Dermis blood vessel endothelial cell (primary cell): ENCODE measurements at places on chromosomes 12 and 14. TPM values are rescaled to one million over a fixed set of nuclear protein-coding genes. Genes with fewer than 3 reads are reported as not detected.

GRCh38 chr14:91366749-91367148 lies 50.9 kb downstream of the CCDC88C start:
- DNase-seq = no peak

- DNase-seq = no peak
These were observed 32.7 kb downstream of the CACNA2D4 start for GRCh38 chr12:1885599-1886245.

DNAAF2 gene
- 9.8 and 12.3 TPM in 2 replicates for total RNA-seq

DNA sequence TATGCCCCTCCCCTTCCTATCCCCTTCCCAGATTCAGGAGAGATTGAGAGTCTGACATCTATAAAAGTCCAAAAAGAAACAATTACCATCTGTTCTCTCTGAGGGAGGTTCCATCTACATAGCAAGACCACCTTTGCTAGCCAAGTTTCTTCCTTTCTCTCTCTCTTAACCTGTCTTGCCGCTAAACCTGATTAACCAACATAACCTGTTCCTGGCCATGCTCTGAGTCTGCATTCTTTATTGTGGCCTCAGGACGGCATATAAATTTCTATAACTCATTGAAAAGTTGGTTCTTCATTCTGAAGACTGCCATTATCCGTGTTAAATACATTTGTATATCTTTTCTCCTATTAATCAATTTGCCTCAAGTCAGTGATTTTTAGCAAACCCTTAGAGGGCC lies 594.0 kb downstream of the KCNH5 start:
- no peak for DNase-seq

- no peak for DNase-seq
These were observed 23.0 kb upstream of the BATF start for GRCh38 chr14:75499084-75499875.

DNA sequence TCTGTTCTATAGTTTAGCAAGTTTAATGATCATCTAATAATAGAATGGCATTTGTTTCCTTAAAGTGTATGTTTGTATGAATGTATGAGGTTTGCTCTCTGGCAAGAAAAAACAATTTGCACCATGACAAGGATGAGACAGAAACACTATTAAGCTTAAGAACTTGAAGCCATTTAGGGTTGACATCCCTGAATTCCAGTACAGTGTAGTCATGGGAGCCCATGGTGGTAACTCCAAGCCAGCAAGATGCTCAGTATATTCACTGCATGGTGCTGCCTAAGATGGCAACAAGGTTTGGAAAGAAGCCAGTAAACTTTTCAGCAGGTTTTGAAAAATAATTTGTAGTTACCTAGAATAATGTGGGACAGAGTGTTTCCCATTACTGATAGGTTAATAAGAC lies 158.6 kb downstream of the PRIMA1 start:
- no peak for DNase-seq

- peak; percentile 87 for DNase-seq
These were observed 43.4 kb downstream of the RNF34 start for GRCh38 chr12:121443193-121443870.

PRPH gene
- not detected in 2 replicates for total RNA-seq

IGF1 gene
- total RNA-seq = 0.34 and 1.0 TPM in 2 replicates
